ENCODE measurements at places on chromosomes 13 and 19.
A peak's percentile ranks its signal among the peaks of the same experiment; 100 is the strongest.

- DNase-seq, result no peak
Observed at GRCh38 chr19:12788042-12788681, 3.1 kb upstream of the JUNB start.

- no peak for DNase-seq
Observed at GRCh38 chr13:94382960-94383359, 96.5 kb downstream of the DCT start.

DNA sequence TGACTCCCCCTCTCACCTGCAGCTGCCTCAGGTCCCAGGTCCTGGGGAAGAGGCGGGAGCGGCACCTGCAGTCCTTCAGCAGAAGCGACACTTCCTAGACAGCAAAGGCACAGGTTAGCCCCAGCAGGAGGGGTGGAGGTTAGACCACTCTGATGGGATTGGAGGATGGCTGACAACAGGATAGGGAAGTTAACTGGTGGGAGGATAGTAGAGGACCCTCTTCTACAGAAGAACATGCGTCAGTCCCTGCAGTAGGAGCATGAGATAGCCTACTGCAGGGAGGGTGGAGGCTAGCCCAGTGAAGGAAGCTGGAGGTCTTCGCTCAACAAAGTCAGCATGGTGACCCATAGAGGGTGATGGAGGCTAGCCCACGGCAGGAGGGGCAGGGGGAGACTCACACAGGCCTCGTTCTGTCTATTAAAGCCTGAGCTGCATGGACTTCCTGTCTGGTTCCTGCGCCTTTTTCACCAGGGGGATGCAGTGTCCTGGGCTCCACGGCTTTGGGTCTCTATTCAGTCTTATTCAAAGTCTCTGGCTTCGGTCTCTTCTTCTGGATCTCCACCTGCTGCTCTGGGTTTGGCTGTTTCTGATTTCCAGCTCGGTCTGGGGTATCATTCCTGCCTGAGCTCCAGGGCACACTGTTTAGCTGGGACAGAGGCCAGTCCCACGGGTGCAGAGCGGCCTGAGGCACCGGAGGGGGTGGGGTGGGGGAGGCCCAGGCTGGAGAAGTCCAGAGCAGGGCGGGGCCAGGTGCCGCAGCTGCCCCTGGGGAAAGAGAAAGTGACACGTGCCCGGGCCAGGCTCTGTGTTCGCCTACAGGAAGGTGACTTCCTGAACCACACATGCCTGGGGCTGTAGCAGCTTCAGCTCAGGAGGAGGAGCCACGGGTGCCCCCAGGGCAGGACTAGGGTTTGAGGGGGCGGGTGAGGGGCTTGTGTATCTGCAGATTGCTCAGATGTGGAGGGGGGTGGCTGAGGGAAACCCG is 7.3 kb downstream of the IFNL3 start:
- DNase-seq, result no peak

GRCh38 chr13:47546391-47547225 is 454.5 kb downstream of the SUCLA2 start:
- DNase-seq, result no peak

GRCh38 chr19:13240312-13241022 is 90.3 kb downstream of the IER2 start:
- DNase-seq, result no peak

DNA sequence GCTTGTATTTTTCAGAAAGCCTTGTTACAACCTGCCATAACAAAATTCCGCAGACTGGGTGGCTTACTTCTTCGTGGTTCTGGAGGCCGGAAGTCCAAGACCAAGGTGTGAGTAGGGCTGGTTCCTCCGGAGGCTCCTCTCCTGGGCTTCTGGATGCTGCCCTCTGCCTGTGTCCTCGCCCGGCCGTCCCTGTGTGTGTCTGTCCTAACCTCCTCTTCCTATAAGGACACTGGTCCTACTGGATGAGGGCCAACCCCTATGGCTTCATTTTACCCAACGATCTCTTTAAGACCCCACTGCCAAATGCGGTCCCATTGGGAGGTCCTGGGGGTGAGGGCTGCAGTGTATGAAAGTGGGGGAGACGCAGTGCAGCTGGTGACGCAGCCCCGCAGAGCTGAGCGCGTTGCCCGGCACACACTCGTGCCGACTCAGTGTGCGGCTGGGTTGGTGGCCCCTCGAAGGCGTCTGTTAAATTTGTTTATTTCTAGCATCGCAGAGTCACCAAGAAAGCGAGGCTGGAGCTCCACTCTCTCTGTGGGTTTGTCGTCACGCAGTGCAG is 116.7 kb downstream of the SOX1 start:
- no peak for DNase-seq

GRCh38 chr19:35901854-35902661 is at the start of gene HCST:
HCST (plus strand) TSS chr19:35902529; CDS start chr19:35902594, 65 bp downstream.
- peak; percentile 35 for DNase-seq

GRCh38 chr19:16111160-16111908 is at the start of gene RAB8A:
RAB8A (plus strand) TSS chr19:16111889; CDS start chr19:16111902, 13 bp downstream.
- DNase-seq, result peak; percentile 99

- no peak for DNase-seq
Observed at GRCh38 chr19:55651236-55651635, 3.2 kb downstream of the CCDC106 start.

DNA sequence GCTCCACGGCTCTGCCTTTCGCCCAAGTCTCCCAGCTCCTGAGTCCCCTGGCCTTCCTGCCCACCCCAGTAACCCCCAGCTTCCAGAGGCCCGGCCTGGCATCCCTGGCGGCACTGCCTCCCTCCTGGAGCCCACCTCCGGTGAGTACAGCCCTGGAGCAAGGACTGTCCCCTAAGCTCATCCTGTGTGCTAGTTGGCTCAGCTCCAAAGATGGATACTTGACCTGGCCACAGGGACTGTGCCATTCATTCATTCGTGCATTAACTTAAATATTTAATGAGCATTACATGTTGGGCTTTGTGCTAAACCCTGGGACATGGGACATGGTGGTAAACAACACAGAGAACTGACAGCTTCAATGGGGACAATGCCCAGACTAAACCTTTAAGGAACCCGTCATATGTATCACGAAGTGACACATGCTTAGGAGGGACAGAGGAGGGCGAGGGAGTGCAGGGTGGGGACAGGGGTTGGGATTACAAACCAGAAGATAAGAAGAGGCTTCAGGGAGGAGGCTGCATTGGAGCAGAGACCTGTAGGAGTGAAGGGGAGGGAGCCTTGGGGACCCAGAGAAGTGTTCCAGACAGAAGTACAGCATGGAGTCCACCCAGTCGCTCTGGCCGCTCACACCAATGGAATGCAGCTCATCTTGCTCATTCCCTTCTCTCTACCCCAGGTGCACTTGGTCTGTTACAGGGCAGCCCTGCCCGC is 6.9 kb upstream of the OVOL3 start:
- DNase-seq, result no peak

GRCh38 chr19:4745986-4746385 is 22.3 kb upstream of the DPP9 start:
- DNase-seq, result no peak

DNA sequence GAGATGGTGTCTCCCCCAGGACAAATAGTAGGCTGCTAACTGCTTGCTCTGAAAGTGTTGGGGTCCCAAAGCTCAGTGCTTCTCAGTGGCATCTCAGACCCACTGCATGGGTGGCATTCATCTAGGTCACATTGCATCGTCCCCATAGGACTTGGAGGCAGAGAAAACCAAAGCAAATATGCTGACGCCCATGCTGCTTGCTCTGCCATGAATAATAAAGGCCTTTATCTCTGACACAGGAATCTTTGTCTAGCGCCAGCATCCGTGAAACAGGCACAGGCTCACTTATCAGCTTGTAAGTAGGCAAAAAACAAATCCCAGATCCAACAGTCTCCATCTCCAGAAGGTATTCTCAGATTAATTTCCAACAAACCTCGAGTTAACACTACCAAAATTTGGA is 18.9 kb upstream of the IPO5 start:
- DNase-seq, result no peak

GRCh38 chr19:17843908-17844490 is 3.8 kb downstream of the JAK3 start:
- no peak for DNase-seq

GRCh38 chr19:10552510-10553053 is 8.9 kb downstream of the ATG4D start:
- DNase-seq, result no peak

- DNase-seq, result no peak
Observed at GRCh38 chr13:52383366-52383765, 22.6 kb downstream of the THSD1 start.

DNA sequence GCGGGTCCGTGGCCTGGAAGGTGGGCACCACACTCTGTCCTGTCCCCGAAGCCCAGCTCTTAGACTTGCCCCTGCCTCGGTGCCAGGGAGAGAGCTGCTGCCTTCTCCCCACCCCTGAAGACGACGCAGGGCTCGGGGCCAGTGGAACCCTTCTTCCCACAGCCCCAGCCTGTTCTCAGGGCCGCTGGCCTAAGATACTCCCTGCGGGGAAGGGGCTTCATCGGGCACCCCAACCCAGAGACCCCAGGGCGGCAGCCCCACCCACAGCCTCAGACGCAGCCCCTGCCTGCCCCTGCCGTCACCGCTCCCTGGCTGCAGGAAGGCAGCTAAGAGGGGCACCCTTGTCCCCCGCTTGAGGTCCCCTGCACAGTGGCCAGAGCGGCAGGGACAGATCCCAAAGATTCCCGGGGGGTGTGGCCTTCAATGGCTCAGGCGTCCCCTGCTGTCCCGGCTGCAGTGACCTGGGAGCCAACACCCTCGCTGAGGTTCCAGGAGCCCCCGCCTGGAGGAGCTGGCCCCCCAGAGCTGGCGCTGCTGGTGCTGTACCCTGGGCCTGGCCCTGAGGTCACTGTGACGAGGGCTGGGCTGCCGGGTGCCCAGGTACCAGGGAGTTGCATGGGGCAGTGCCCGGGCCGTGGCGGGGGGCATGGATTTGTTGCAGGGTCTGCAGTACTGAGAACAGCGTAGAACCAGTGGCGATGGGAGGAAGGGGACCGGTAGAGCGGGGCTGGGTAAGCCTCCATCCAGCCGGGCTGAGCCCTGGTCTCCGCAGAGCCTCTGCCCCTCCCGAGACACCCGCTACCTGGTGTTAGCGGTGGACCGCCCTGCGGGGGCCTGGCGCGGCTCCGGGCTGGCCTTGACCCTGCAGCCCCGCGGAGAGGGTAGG is 1.0 kb downstream of the AMH start:
- DNase-seq, result no peak

- no peak for DNase-seq
Observed at GRCh38 chr19:41422456-41422855, 4.7 kb downstream of the B3GNT8 start.

DNA sequence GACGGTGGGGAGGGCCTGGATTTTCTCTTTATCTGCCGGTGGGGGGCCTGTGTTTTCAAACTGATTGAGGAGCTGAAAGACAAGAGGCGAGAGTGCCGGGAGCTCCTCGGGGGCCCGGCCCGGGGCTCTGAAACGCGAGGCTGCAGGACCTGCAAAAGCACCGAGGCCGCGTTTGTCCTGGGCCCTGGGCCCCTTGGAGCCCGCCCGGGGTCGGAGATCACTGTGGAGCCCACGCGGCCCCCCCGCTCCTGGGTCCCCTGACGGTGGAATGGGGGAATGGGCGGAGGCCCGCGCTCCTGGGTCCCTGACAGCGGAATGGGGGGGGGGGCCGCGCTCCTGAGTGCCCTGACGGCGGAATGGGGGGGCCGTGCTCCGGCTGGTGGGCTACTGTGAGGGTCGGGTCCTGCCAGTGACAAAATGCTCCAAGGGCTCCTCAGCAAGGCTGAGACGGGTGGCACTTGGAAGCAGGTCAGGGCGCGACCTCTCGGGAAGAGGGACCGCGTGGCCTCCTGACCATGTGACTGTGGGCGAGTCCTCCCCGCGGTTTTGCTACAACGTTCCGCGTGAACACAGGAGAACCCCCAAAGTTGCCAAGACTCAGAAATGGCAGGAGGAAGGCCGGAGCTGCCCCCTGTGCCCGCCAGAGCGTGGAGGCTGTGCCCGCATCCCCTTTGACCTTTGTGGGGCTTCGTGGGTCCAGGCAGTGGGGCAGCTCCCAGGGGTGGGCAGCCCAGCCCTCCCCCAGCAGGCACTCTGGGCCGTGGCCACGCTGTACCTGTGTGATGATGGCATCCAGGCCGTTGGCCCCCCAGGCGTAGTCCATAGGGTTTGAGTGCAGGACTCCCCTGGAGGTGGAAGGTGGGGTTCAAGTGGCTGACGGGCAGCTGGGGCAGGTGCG is 9.5 kb downstream of the FGF22 start:
- DNase-seq, result no peak

- DNase-seq, result no peak
Observed at GRCh38 chr13:33642374-33643065, 175.4 kb upstream of the RFC3 start.

GRCh38 chr19:19448238-19448544 is 42.7 kb downstream of the GATAD2A start:
- no peak for DNase-seq

GRCh38 chr19:9043524-9043923 is 33.3 kb upstream of the MUC16 start:
- no peak for DNase-seq

- DNase-seq, result no peak
Observed at GRCh38 chr13:95387733-95388207, 86.5 kb upstream of the ABCC4 start.

GRCh38 chr19:33047422-33047821 is 17.3 kb downstream of the RHPN2 start:
- DNase-seq, result no peak

DNA sequence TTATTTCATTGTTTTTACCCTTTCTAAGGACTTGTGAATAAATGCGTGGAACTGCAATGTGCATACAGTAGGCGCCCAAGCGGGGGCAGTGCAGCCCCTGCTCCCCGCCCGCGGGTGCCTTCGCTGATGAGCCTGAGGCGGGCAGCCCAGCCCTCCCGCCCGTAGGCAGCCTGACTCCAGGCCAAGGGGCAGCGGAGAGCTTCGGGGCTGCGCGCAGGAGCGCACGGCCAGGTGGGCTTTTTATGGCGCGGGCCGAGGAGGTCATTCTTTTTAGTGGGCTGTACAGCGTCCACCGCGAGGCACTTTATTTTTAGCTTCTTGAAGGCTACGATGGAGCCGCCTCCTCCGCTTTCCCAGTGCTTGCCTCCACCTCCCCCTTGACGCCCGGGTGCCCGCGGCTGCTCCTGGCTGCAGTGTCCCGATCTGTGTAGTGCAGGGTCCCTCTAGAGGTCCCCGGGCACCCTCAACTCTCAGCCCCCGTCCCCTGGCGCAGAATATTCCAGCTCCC is 60.5 kb downstream of the CCNE1 start:
- no peak for DNase-seq

GRCh38 chr13:32535115-32535514 is 3.5 kb downstream of the N4BP2L2 start:
- no peak for DNase-seq

DNA sequence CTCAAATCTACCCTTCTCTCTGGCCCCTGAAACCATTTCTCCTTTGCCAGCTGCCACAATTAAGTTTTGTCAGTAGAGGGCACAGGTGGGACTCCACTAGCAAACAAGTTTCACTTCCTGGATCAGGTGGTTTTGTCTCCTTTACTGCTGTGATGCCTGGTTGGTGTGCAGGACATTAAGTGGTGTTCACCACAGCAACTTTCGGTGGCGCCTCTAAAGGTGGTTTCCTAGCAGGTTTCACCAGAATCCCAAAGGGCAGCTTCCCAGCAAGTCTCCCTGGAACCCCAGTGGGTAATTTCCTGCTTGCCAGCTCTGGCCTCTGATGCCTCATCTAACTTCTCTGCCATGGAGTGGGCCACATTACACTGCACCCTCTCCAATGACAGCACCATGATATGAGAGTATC is 16.6 kb downstream of the MED4 start:
- DNase-seq, result no peak

GRCh38 chr19:48481846-48482639 is 12.9 kb downstream of the CYTH2 start:
- DNase-seq, result no peak

GRCh38 chr13:112236539-112237197 is 139.5 kb upstream of the SPACA7 start:
- DNase-seq, result no peak

GRCh38 chr13:51420681-51421490 is 31.9 kb downstream of the INTS6 start:
- no peak for DNase-seq

- peak; percentile 99 for DNase-seq
Observed at GRCh38 chr13:51793570-51794271, 10.2 kb downstream of the DHRS12 start.

Data from bone marrow (tissue), 2 donors.